ENCODE measurements at places on chromosomes 12 and 14.

GRCh38 chr14:97077687-97078086 lies 280.5 kb downstream of the VRK1 start:
- no peak for DNase-seq

DNA sequence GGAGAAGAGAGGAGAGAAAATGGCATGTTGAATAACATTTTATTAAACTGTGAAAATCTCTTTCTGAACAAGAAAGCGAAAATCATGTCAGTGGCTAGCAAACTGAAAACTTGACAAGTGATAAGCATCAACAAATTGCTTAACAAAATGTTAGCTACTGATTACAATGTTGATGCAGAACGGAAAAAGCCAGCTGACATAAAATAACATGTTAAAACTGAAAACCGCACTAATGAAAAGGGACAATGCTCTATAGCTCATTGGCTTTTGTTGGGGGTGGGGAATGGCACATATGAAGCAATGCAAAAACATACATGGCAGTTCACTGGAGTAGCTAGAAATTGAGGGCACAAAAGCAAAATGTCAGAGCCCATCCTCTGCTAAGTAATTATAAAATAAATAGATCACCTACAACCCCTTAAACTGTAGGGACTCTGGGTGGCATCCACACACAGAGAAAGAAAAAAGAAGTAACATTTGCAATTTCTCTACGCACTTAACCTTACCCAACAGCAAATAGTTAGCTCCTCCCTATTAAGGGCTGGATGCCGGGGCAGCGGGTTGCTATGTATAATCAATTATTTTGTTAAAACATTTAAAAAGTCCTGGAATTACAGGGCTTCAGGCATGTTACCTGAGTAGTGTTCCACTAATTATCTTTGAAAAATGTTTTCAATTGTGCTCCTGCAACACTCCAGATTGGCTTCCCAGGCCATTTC lies 129.2 kb upstream of the USP15 start:
- no peak for DNase-seq

DNA sequence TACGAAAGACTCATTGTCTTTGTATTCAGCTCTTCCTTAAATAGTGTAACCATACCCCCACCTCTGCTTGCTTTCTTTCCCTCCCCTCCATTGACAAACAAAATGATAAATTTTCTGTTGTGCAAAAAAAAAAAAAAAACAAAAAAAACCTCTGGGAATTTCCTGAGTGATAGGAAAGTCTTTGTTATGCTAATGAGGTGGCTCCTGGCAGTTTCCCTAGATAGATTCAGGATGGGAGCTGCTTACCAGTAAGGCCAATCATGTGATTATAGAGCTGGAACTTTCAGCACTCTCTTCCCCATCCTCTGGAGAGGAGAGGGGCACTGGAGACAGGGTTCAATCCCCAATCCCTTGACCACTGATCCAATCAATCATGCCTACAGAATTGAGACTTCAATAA lies 120.5 kb downstream of the NUAK1 start:
- DNase-seq, result no peak

DNA sequence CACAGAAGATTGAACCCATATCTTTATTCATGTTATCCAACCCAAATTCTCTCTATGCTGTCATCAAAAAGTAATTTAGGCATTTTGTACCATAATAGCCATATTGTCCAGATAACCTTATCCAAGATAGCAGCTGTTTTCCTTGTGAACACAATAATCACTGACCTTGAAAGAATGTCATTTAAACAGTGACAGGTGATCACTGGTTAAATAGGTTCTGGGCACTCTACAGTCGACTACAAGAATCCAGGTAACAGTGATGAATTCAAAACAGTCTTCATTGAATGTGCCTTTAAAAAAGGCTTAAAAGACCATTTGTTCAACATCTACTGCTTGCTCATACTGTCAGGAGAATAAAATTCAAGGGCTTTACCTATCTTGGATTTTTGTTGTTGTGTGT lies 4.6 kb upstream of the SPX start:
- no peak for DNase-seq

DNA sequence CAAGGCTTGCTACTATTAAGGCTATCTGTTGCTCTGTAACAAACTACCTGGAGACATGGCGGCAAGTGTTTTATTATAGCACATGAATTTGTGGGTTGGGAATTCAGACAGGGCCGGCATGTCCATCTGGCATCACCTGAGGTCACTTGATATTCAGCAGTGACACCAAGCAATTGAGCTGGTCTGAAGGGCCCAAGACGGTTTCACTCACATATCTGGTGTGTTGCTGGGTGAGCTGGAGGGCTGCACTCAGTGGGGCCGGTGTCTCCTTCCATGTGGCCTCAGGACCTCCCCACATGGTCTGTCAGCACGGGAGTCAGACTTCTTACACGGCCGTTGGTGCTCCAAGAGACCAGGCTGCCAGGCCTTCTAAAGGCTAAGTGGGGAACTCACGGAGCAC lies 52.4 kb upstream of the SCN8A start:
- no peak for DNase-seq

- DNase-seq, result no peak
Observed at GRCh38 chr14:67757175-67757574, 55.5 kb downstream of the RDH12 start.

DNA sequence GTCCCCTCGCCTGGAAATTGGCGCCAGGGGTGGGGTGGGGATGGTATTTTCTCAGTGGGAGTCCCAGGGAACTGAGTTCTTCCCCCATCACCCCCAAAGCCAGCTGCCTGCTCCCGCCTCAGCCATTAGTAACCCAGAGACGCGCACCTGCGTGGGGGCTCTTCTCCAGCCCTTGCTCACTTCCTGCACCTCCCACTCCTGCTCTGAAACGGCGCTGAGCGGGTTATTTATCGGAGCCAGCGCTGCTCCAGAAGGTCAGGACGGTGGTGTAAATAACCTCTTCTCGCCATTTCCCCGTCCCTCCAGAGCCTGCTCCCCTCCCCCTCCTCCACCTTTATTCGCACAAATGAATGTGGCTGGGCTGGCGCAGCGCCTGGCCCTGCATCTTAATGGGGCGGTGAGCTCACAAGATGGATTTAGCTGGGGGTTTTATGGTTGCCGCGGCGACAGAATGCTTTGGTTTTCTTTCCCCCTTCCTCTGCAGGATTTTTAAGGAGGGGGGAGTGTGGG lies 12.2 kb downstream of the GPR84 start:
- DNase-seq, result no peak

- DNase-seq, result peak; percentile 90
Observed at GRCh38 chr14:64758691-64759554, 54.7 kb downstream of the PLEKHG3 start.

Measured in epithelial cell of prostate (primary cell).